Left renal cortex interstitium (tissue), 4 donors: ENCODE measurements at places on chromosomes 7 and 10. TPM values are rescaled to one million over a fixed set of nuclear protein-coding genes. Genes with fewer than 3 reads are reported as not detected.

Gene ZRANB1
- 29.1 TPM for polyA plus RNA-seq

DNA sequence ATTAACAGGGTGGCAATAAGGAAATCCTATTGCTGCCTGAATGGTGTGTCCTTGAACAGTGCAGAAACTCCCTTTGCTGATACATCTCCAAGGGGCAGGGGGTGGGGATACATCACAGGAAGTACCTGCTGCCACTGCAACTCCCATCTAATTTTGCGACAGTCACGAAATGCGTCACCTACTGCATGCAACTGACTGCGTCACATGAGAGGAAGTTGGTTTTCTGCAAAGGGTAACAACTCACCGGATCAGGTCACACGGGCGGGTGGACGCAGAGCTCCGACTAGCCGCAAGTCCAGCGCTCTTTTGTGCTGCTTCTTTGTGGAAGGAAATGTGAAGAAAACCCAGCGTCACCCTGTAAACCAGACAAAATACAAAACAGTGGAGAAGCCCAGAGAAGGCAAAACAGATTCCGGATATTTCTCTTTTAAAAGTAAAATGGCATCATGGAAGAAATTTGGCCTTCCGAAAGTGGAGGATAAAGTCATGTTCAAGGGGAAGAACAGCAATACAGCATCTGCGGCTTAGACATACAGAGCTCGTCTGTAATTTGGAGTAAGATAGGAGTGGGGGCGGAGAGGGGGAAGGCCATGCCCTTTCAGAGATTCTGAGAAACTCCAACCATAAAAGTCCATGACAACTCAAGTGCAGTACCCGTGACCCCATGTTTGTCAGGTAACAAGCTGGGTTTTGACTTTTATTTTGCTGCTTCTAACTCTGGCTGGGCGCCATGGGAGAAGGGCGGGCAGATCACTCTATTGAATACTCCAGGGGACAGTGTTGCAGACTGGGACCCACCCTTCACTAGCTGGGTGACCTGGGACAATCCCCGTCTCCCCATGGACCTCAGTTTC lies 32.3 kb upstream of the PLEKHS1 start:
- DNase-seq = no peak

DNA sequence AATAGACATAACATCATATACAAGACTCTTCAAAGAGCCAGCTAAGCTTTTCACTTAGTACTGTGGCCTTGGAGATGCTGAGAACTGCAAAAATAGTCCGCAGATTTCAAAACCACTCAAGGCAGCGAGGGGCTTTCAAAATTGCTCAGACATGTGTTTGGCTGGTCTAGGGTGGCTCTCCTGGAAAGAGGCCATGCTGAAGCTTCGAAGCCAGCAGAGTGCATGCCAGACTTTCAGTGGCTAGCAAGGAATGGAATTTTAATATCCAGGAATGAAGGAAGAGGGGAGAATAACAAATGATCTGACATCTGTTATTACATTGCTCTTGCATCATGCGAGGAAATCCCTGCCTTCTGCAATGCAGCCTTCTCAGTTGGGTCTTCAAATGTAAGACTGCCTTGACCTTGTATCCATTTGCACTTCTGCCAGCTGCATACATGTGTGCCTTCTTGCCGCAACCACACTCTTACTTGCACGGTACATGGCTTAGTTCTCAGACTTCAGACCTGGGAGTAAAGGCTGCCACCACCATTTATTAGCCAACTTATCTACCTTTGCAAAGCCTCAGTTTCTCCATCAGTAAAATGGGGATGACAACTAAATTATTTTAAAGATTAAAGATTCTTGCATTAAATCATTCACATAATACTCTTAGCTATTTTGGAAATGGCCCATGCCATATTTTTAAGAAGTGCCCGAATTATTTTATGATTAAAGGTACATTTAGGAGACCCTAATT lies 55.9 kb downstream of the ITIH5 start:
- DNase-seq = no peak

- DNase-seq = no peak
Observed at GRCh38 chr7:128447941-128448564, 7.6 kb upstream of the HILPDA start.

DNA sequence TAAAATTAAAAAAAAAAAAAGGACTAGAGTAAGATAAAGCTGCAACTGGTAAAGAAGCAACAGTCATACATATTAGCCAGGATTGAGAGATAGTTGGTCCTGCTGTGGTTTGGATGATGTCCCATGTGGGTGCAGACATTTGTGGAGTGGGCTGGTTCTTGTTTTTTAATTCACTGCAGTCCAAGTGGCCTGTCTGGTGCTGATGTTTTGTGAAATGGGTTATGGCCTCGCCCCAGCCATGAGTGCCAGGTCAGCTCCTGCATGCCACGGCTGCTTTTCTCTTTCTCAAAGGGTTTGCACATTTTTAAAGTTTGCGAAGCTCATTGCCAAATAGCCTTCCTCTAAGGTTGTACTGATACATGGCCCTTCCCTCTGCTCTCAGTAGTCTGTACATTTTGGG lies 14.1 kb upstream of the BTBD16 start:
- no peak for DNase-seq

- DNase-seq = no peak
Observed at GRCh38 chr7:12711124-12711523, 23.7 kb downstream of the ARL4A start.

- no peak for DNase-seq
Observed at GRCh38 chr10:51630640-51631005, 68.8 kb downstream of the CSTF2T start.

Gene PPP1R17
- not detected for polyA plus RNA-seq
